ENCODE measurements at places on chromosomes 16 and 17. TPM values are rescaled to one million over a fixed set of nuclear protein-coding genes. Genes with fewer than 3 reads are reported as not detected.

The NTN1 gene
- 0.26 TPM for total RNA-seq

The KRTAP9-8 gene
- total RNA-seq = not detected

The IRX3 gene
- 0.10 TPM for total RNA-seq

The SPATA32 gene
- total RNA-seq = not detected

The TSPAN10 gene
- 3.6 TPM for total RNA-seq

The MYO15B gene
- 5.7 TPM for total RNA-seq

The NPW gene
- total RNA-seq = 0.85 TPM

The RAD51D gene
- 6.1 TPM for total RNA-seq
